T-cell (primary cell): ENCODE measurements at places on chromosomes 11 and 22.

- no peak for DNase-seq
Observed at GRCh38 chr11:12808519-12808918, 134.3 kb downstream of the TEAD1 start.

- no peak for DNase-seq
Observed at GRCh38 chr22:45134313-45134712, 29.4 kb upstream of the NUP50 start.

GRCh38 chr11:60208146-60208895, 25.4 kb upstream of the MS4A6A start:
- no peak for DNase-seq

GRCh38 chr22:31488988-31489617, 539 bp downstream of the EIF4ENIF1 start:
- DNase-seq, result no peak

GRCh38 chr22:38761202-38762162, 5.7 kb upstream of the SUN2 start:
- no peak for DNase-seq

GRCh38 chr11:104254347-104254746, 90.4 kb upstream of the PDGFD start:
- no peak for DNase-seq

GRCh38 chr22:35938226-35938625, 90.4 kb downstream of the RBFOX2 start:
- DNase-seq, result no peak

DNA sequence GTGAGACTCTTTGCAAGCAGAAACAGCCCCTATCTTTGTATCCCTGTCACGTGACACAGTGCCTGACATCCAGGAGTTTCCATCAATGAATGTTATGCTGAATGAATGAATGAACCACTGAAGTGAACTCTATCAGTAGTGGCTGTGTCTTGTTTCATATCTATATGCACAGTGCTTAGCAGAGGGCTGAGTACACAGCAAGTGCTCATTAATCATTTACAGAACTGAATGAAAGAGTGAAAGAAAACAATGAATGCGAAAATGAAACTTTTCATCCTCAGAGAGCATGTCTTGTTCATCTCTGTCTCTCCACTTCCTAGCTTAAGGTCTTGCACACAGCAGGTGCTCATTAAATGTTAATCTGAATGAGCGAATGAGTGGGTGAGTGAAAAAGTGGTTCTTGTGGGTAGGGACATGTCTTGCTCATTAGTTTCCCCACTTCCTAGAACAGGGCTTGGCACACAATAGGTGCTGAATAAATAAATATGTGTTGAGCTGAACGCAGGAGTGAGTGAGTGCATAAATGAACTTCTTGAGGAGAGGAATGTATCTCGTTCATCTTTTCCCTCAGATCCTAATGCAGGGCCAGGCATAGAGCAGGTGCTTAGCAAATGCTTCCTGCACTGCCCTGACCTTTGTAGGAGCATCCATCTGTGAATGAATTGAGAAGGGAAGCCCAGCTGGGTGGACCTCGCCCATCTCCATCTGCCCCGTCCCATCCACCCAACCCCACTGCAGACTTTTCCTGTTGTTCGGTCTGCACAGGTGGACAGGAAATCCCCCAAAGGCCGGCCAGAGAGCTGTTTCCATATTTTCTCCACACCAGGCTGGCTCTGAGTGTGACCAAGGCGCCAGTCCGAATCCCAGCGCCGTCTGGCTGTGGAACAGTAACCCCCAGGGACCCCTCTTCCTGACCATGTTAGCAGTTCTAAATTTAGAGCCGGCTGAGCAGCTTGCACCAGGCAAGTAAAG, 113.4 kb upstream of the CRYBB3 start:
- no peak for DNase-seq

- no peak for DNase-seq
Observed at GRCh38 chr11:1673446-1674172, 23.4 kb upstream of the KRTAP5-6 start.

- no peak for DNase-seq
Observed at GRCh38 chr11:67576735-67577475, 6.7 kb upstream of the GSTP1 start.

- DNase-seq, result no peak
Observed at GRCh38 chr11:121933694-121934093, 182.3 kb downstream of the BLID start.

DNA sequence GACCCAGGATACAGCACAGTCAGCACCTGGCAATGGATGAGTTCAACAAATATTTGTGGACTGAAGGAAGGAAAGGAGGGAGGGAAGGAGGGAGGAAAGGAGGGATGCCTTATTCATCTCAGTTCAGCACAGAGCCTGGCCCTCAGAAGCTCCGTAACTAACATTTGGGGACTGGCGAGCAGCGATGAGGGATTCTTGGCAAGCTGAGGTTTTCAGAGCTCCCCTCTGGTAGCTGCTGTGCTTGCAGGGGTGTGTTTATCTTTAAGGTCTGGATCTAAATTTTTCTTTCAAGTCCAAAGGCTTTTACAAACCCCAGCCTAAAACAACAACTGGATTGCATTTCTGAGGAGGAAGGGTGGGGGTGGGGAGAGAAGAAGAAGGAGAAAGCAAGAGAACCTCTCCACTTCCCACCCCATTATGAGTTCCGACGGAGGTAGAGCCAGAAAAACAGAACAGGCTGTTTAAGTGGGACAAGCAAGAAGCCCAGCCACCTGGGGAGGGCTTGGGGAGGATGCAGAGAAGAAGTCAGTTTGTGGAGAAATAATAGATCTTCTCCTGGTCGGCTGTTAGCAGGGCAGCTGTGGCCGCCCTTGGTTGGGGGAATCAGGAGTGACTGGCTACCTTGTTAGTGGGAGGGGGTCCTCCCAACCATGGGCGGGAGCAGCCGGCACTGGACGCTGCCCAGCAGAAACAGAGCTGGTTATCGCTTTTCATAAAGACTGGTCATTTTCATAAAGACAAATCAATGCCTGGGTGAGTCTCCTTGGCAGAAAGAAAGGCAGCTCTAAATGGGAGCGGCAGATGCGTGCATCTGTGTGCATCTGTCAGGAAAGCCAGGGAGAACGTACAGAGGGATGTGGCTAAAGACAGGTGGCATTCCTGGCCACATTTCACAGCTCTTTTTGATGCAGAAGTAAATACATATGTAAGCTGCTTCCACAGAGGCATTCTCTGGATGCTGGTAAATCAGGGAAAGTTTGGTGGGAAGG, 78.0 kb downstream of the TSPAN18 start:
- DNase-seq, result no peak

DNA sequence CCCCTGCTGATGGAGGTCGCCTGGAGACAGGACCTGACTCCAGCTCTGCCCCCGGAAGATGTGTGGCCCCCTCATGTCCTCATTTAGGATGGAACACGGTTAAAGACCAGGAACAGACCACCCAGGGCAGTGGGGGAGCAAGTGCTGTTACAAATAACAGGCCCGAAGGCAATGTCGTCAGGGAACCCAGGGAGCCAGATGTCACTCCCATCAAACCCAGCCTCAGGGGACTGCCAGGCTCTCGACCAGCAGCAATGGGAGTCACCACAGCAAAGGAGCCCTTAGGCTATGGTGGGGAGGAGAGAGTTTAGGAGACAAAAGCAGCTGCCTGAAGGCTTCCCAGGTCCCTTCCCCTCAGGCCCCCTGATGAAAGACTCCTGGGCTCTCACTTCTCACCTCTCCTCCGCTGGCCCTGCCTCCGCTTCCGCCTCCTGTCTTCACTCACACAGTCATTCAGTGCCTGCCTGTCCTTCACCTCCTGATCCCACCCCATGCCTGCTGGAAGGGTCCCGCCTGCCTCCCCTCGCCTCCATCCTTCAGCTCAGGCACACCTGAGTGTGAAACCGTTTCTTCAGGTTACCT, 4.4 kb downstream of the RPS19BP1 start:
- DNase-seq, result no peak

DNA sequence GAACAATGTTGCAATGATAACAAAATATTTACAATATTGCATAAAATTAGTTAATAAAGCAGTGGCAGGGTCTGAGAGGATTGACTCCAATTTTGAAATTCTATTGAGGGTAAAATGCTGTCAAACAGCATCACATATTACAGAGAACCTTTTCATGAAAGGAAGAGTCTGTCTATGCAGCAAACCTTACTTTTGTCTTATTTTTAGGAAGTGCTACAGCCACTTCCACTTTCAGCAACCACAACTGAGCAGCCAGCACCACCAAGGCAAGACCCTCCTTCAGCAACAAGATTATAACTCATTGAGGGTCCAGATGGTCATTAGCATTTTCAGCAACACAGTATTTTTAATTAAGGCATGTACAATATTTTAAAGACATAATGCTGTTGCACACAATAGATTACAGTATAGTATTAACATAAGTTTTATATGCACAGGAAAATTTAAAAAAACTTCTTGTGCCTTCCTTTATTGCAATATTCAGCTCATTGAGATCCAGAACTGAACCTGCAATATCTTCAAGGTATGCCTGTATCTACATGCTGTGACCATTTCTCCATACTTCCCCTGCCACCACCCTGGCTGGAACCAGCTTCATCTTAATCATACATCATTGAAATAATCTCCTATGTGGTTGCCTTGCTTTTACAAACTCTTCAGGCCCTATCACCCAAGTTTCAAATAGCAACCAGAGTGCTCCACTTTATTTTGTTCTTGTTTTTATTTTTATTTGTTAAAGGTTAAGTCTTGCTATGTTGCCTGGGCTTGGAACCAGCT, 711.2 kb downstream of the KCNA4 start:
- no peak for DNase-seq

DNA sequence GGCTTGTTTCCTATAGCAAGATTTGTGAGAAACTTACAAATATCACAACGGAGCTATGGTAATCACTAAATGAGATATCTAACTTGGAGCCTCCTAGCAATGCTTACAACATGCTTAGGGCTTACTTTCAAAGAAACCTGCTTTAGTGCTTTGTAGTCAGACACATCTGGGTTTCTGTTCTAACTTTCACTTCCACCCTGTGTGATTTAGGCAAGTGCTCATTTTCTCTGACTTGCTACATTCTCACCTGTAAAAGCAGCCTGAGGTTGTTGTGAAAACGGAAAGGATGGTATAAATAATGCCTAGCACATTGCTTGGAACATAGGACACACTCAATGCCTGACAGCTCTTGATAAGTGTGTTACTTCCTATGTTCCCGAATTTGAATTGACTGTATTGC, 45.6 kb downstream of the LRRC4C start:
- DNase-seq, result no peak

DNA sequence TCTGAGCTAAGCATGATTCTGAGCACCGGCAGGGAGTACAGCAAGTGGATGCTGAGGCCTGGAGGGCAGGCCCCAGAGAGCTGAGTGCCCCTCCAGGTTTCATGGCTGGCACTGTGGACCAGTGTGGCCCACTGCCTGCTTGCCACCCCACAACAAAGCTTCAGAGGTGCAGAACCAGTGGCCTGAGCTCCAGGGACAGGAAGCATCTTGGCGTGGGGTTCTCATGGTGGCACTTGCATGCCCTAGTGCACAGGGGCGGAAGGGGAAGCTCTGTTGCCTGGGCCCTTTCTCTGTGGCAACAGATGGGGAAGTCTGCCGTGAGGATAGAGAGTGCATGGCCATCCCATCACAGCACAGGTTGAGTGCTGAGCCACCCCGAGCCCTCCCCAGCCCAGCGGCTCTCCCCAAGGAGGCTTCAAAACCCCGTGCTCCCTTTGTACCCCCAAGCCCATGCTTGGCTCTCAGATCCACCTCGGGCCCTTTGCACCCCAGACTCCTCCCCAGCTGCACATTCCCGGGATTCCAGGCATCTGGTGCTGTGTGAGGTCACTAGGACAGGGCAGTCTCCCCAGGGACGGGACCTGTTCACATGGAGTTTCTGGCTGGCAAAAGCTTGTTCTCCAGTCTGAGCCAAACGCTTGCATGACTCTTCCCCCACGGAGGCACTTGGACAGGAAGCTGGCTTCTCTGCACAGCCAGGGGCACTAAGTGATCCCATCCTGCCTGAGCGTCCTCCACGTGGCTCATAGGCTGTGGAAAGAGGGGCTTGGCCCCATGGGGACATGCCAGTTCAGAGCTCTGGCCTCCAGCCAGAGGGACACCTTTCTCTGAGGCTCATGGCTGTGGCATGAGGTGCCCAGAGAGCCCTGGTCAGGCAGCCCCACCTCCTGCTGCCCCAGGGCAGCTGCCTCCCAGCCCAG, 4.2 kb downstream of the SLC25A1 start:
- no peak for DNase-seq

DNA sequence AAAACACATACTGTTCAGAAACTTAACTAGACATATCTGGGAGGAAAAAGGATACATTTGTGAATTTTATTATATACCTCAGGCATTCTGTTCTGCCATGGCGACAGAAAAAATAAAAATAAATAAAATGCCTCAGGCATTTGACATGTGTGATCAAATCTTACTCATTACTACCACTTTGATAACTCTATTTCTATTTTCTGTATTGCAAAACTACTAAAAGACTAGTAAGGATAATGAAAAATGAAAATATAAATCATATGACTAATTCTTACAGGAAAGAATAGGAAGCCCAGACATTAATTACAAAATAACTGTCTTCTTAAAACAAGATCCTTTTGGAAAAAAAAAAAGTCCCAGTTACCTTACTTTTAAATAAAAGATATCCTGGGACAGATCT, 5.3 kb downstream of the PICALM start:
- DNase-seq, result no peak

DNA sequence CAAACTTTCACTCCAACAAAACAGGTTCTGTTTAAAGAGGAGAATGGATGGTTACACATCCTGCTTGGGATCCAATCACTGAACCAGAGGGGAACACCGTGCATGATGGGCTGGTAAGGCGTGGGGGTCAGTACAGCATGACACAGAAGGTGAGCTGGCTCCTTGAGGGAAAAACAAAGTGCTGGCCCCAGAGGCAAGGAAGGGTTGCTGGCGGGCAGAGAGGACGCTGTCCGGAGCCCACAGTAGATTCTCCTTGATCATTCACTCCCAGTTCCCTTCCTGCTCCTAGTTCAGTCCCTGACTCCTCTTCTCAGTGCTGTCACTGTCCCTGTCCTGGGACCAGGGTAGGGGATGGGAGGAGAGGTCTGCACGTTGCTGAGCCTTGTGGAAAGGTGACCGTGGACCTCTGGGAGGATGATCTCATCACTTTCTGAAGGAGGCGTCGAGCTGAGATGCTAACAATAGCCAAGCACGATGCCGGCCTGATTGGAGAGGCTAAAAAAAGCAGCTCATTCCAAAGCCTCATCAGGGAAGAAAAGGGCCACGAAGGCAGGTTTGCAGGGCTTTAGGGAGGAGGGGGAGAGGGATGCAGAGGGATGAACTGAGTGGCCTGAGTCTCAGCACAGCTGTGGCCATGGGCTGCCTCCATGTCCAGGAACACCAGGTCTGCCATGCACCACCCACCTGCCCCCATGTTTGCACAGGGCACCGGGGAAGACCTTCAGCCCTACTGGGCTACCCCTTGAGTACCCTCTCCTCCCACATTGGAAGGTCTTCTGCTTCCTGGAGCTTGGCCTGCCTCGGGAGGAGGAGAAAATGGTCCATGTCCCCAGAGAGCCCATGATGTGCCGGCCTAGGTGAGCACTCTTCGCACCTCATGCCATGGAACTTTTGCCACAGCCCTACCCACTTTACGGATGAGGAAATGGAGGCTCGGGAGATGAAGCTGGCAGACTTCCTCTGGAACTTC, 72.7 kb upstream of the RTL6 start:
- no peak for DNase-seq
